ENCODE measurements at places on chromosomes 7 and 10.
A peak's percentile ranks its signal among the peaks of the same experiment; 100 is the strongest.

- no peak for DNase-seq
Observed at GRCh38 chr7:77238703-77239136, 39.1 kb upstream of the FGL2 start.

- DNase-seq, result no peak
Observed at GRCh38 chr7:131945313-131945911, 389.0 kb upstream of the PODXL start.

DNA sequence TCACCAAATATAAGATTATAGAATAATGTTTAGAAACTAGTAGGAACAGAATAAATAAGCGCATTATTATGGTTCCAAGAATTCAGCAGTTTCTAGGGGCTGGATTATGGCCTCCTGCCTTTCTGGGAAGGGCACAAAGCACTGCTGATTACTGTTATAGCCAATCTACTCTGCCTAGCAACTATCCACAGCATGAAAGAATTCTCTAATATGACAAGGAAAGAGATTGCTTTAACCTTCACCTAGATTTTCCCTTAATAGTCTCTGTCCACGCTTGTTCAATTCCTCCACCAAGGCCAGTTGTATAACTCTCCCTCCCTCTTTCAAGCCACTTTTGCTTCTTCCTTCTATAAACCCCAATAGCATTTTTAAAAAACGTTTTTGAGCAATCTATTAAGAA is 1033.6 kb upstream of the LRRTM3 start:
- DNase-seq, result no peak

DNA sequence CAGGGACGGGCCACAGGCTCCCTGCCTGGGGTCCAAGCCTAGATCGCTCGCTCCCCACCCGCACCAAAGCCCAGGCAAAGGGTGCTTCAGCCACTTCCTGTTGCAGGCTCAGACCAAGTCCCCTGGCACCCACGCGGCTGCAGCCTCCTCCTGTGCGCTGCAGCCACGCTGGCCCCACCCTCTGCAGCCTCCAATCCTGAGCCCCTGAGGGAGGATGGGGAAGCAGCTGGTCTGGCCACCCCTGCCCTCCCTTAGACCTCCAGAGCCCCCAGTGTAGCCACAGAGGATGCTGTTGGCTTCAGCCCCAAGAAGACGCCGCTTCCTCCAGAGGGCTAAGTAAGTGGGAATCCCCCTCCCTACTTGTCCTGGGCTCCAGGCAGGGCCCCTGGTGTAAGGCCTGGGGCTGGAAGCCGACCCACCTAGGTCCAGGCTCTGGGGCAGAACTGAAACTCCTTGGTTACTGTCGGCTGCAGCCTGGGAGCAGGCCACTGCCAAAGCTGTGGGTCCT is 9.4 kb downstream of the LIMK1 start:
- no peak for DNase-seq

DNA sequence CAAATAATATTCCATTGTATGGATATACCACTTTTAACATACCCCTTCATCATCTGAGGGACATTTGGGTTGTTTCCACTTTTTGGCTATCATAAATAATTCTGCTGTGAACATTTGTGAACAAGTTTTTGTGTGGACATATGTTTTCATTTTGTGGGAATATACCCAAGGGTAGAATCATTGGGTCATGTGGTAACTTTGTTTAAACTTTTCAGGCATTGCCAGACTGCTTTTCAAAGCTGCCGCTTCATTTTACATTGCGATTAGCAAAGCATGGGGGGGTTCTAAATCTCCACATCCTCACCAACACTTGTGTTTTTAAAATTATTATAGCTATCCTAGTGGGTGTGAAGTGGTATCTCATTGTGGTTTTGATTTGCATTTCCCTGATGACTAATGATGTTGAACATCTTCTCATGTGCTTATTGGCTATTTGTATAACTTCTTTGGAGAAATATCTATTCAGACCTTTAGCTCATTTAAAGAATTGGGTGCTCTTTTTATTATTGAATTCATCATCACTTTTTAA is 8.4 kb upstream of the HHEX start:
- DNase-seq, result no peak

GRCh38 chr7:158532093-158532627 is 55.5 kb downstream of the PTPRN2 start:
- no peak for DNase-seq

- DNase-seq, result no peak
Observed at GRCh38 chr10:120607710-120608703, 151.0 kb downstream of the PLPP4 start.

GRCh38 chr7:23426876-23427275 is 43.4 kb downstream of the IGF2BP3 start:
- DNase-seq, result no peak

DNA sequence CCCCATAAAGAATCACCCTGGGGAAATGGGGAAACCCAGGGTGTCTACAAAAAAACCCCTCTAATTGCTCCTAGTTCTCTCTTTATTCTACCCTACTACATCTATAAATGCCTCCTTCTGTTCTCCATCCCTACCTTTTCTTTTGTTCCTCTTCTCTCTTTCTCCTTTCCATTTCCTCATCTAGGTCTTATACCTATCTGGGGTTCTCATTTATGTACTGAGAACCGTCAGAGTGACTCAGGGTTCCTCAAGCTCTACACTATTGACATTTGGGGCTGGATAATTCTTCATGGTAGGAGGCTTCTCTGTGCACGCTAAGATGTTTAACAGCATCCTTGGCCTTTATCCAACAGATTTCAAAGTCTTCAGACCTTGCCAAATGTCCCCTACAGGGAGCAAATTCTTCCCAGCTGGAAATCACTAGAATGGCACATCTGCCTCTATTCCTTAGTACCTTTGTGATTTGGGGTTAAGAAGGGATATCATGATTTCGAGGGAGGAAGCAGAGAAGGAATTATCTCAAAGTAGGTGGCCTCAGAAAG is 137.4 kb upstream of the PTN start:
- no peak for DNase-seq

DNA sequence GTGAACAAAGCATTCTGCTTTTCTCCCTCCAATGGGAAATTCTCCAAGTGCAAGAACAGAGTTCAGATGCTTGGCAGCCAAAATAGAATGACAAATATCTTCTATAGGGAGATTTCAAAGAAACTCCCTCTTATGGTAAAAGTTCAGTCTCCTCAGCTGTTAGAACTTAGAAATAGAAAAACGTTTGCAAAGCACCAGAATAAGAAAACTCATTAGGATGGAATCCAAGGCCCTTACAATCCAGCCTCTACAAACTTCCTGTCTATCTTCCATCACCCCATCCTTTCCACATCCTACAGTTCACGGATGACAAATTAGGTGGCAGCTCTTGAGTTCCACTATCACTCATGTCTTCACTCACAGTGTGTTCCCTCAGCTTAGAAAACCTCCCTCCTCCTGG is 25.7 kb downstream of the FAM13C start:
- no peak for DNase-seq

DNA sequence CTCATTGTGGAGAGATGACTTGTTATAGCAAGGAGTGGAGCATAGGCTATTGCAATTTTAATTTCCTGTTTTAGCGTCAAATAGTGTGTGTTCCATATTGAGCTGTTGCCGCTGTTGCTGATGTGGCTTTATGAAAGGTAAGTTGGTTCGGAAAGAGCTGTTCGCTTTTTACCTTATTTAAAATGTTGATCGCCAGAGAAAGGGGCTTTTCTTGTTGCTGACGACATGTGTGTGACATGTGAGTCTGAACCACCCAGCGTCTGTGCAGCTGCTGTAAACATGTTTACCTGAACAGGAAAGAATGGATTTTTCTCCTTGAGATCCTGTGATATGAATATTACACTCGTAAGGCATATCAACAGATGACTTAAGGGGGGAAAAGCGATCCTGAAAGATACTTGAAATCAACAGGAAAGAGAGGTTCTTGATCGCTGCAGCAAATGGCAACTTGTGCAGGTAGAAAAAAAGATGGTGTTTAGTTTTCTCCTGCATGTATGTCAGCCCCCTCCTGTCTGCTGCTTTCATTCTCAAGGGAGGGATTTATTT is 2.5 kb downstream of the ZEB1 start:
- peak; percentile 8 for DNase-seq

DNA sequence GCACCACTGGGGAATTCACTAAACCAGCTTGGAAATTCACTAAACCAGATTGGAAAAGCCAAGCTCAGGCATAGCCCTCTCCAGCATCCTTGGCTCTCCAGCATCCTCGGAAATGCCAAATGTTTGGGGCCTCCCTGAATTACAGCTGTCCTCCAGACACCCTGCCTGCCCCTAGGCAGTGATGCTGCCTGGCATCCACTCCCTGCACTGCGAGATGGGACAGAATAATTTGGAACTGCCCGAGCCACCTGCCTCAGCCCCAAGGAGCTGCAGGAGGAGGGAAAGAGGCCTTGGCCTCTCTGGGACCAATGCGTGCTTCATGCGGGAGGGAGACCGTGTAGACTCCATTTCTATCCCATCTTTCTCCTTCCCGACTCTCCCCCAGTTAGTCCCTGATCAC is 64.3 kb downstream of the INSIG1 start:
- no peak for DNase-seq

DNA sequence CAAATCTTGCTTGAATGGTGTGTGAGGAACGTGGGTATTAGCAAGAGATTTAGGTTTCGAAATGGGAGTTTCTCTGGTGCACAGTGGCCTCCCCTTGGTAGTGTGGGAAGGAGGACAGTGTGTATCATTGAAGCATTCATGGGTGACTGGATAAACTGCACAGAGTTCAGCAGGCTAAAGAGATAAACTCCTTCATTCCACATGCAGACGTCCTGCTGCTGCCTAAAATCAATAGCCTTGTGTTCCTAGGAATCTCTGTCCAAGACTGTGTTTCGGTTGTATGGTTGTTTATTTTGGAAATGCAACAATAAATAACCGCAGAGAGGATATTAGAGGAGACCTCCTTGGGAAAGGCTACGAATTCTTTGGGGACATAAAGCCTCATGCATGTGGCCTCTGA is 100.9 kb upstream of the FAM171A1 start:
- DNase-seq, result no peak

GRCh38 chr10:127997271-127997670 is 90.4 kb downstream of the PTPRE start:
- no peak for DNase-seq

- DNase-seq, result no peak
Observed at GRCh38 chr7:3217166-3217565, 83.9 kb upstream of the SDK1 start.

DNA sequence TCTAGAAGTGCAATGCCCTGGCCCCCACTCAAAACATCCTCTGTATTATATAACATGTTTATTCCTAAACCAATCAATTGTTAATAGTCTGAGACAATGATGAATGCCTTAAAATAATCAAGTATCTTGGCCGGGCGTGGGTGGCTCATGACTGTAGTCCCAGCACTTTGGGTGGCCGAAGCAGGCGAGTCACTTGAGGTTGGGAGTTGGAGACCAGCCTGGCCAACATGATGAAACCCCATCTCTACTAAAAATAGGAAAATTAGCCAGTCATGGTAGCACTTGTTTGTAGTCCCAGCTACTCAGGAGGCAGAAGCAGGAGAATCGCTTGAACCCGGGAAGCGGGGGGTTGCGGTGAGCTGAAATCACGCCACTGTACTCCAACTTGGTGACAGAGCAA is 29.4 kb upstream of the CACNA2D1 start:
- DNase-seq, result no peak

- DNase-seq, result no peak
Observed at GRCh38 chr7:151205730-151206129, 4.6 kb downstream of the H2BK1 start.

GRCh38 chr10:29469481-29470354 is 165.1 kb downstream of the SVIL start:
- DNase-seq, result no peak

GRCh38 chr10:75407224-75407712 is 5.7 kb upstream of the ZNF503 start:
- no peak for DNase-seq

GRCh38 chr10:105024184-105024583 is 383.1 kb downstream of the SORCS3 start:
- DNase-seq, result no peak

- no peak for DNase-seq
Observed at GRCh38 chr7:77542409-77542808, 5.3 kb downstream of the PTPN12 start.

DNA sequence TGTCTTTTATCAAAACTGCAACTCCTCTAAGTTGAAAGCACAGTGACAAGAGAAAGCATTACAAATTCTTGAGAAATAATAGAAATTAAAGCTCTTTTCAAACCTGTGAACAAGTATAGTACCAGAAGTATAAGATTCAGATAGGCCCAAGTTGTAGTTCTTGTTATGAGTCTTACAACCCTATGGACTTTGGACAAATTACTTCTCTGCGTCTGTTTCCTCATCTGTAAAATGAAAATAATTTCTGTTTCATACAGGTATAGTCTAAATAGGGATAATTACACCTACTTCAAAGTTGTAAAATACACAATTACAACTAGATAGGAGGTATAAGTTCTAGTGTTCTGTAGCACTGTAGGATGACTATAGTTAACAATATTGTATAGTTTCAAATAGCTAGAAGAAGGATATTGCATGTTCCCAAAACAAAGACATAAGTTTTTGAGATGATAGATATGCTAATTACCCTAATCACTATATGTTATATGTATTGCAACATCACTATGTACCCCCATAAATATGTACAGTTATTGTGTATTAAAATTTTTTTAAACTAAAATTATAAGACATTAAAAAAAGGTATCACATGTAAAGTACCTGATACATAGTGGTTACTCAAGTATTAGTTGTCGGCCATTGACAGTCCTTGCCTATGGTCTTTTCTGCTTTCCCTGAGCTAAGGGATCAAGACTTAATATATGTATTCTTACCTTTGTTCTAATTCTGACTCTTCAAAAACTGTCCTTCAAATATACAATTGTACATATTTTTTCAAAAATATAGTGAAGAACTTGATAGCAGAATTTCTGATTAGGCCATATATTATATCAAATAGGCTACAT is 1.8 kb upstream of the WASL start:
- no peak for DNase-seq

- DNase-seq, result no peak
Observed at GRCh38 chr10:85444868-85445267, 921.7 kb downstream of the GRID1 start.

DNA sequence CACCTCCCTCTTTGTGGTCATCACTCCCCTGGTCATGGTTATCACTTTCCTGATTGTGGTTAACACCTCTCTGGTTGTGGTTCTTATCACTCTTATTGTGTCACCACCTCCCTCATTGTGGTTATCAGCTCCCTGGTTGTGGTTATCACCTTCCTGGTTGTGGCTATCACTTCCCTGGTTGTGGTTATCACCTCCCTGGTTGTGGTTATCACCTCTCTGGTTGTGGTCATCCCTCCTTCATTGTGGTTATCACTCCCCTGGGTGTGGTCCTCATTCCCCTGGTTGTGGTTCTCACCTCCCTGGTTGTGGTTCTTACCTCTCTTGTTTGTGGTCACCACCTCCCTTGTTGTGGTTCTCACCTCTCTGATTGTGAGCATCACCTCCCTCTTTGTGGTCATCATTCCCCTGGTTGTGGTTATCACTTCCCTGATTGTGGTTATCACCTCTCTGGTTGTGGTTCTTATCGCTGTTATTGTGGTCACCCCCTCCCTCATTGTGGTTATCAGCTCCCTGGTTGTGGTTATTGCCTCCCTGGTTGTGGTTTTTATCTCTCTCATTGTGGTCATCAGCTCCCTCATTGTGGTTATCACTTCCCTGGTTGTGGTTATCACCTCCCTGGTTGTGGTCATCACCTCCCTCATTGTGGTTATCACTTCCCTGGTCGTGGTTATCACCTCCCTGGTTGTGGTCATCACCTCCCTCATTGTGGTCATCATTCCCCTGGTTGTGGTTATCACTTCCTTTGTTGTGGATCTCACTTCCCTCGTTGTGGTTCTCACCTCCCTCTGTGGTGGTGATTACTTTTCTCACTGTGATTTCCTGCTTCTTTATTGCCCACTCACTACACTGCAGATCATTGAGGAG is 106.7 kb downstream of the GPR26 start:
- DNase-seq, result no peak

- no peak for DNase-seq
Observed at GRCh38 chr10:17644485-17644943, 563 bp downstream of the STAM start.
